ENCODE measurements at places on chromosomes 7 and 10. TPM values are rescaled to one million over a fixed set of nuclear protein-coding genes. Genes with fewer than 3 reads are reported as not detected.

- DNase-seq, result no peak
- no peaks in the 10 kb centered on the region for H3K27me3 ChIP-seq
- no peaks in the 10 kb centered on the region for H3K36me3 ChIP-seq
Measured at GRCh38 chr10:76766682-76767081, 870.9 kb downstream of the KCNMA1 start.

Gene COL17A1
- total RNA-seq, result 1.8 TPM

- peak; percentile 50 for DNase-seq
- H3K4me3 ChIP-seq, result peak overlapping the region; percentile 7
- no peaks in the 10 kb centered on the region for H3K36me3 ChIP-seq
- peaks cover 17% of the 10 kb centered on the region for H3K4me1 ChIP-seq
Measured at GRCh38 chr10:43229208-43230061, 37.4 kb downstream of the RASGEF1A start.

GRCh38 chr7:12653518-12653917 lies 33.9 kb upstream of the ARL4A start:
- H3K4me1 ChIP-seq, result no peaks in the 10 kb centered on the region
- no peak overlapping the region for H3K4me3 ChIP-seq
- H3K27ac ChIP-seq, result no peak overlapping the region
- no peaks in the 10 kb centered on the region for H3K36me3 ChIP-seq
- no peak for DNase-seq

- no peak overlapping the region for H3K4me3 ChIP-seq
- H3K27me3 ChIP-seq, result no peaks in the 10 kb centered on the region
- DNase-seq, result no peak
- H3K4me1 ChIP-seq, result peaks cover 36% of the 10 kb centered on the region
- no peaks in the 10 kb centered on the region for H3K36me3 ChIP-seq
- peak overlapping the region; percentile 30 for H3K27ac ChIP-seq
Measured at GRCh38 chr10:102633287-102633686, 11.0 kb upstream of the TRIM8 start.

Gene VIPR2
- total RNA-seq, result not detected

Gene CXCL12
- total RNA-seq, result 88.0 TPM

GRCh38 chr10:20771051-20771450 lies 126.1 kb downstream of the NEBL start:
- no peaks in the 10 kb centered on the region for H3K27me3 ChIP-seq
- no peak for DNase-seq
- H3K27ac ChIP-seq, result no peak overlapping the region
- H3K36me3 ChIP-seq, result no peaks in the 10 kb centered on the region

DNA sequence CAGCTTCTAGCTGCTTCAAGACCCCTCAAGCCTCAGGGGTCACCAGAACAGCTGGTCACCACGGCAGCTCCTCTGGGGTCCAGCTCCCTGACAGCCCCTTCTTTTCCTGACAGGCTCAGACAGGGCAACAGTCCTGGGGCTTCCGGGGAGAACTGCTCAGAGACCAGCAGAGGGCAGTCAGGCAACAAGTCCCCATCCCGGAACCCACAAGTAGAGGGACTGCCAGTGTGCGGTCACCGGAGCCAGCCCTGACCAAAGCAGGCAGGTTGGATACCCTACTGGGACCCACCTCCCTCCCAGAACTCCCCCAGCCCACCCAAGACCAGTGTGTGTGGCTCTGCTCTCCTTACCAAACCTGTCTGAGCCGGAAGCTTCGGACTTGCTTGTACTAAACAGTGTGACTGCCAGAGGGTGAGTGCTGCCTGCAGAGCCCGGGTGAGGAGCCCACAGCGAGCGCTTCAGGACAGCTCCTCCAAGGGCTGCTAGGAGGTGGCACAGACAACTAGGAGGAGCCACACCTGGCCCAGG lies 40.3 kb downstream of the YKT6 start:
- H3K4me3 ChIP-seq, result no peak overlapping the region
- no peak overlapping the region for H3K27ac ChIP-seq
- H3K4me1 ChIP-seq, result peaks cover 6% of the 10 kb centered on the region
- DNase-seq, result peak; percentile 76
- no peaks in the 10 kb centered on the region for H3K36me3 ChIP-seq

Gene HOXA6
- not detected for total RNA-seq

Gene HECW1
- 0.67 TPM for total RNA-seq

DNA sequence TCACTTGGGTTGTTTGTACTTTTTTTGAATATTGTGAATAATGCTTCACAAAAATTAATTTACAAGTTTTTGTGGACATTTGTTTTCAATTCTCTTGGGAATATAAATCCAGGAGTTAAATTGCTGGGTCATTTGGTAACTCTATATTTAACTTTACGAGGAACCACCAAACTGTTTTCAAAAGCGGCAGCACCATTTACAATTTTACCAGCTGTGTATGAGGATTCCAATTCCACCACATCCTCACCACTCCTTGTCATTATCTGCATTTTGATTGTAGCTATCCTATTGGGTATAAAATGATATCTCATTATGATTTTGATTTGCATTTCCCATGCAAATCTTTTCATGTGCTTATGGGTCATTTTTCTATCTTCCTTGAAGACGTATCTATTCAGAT lies 4.0 kb upstream of the NUDT13 start:
- H3K27ac ChIP-seq, result no peak overlapping the region

Gene TMEM225B
- 2.6 TPM for total RNA-seq

Gene PPP1R9A
- 89.6 TPM for total RNA-seq

GRCh38 chr7:41889472-41889871 lies 186.6 kb upstream of the INHBA start:
- no peak overlapping the region for H3K4me3 ChIP-seq
- no peaks in the 10 kb centered on the region for H3K4me1 ChIP-seq
- no peak overlapping the region for H3K27ac ChIP-seq

Gene SNX10
- total RNA-seq, result 1.8 TPM

Gene PON1
- not detected for total RNA-seq
